Osteoblast (primary cell): ENCODE measurements at places on chromosomes 2 and 18.
A peak's percentile ranks its signal among the peaks of the same experiment; 100 is the strongest.

GRCh38 chr18:46892842-46893241 is 24.5 kb downstream of the PIAS2 start:
- DNase-seq: no peak

DNA sequence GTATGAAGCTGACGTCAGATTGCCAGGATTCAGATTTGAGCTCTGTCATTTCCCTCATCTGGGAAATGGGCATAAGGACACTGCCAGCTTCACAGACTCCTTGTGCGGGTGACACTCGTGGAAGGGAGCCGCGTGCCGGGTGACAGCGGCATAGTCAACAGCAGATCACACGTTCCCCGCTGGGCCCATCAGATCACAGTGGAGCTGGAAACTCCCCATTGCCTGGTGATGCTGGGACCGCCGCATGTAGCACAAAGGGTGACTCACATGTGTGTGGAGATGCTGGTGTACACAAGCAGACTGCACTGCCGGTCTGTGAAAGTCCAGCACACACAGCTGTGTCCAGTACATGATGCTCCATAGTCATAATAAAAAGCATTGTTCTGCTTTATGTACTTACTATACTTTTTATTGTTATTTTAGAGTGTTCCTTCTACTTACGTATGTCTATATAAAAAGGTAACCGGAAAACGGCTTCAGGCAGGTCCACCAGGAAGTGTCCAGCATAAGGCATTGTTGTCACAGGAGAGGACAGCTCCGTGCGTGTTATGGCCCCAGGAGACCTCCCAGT is 31.8 kb downstream of the SALL3 start:
- no peak for DNase-seq

DNA sequence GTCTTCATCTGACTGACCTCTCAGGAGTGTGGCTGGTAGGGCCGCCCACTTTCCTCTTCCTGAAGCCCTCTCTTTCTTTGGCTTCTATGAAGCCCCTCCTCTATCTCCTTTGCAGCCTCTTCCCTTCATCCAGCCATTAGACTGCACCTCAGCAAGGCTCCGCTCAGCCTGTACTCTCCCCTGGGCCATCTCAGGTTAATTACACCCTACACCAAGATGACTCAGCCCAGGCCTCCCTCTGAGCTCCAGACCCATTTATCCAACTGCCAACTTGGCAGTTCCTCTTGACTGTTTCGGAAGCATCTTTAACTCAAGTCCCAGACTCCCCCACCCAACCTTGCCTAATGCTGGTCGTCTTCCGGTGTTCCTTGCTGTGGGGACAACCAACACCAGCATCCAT is 5.8 kb upstream of the WNT6 start:
- DNase-seq: peak; percentile 86

- DNase-seq: no peak
Measured at GRCh38 chr18:21330122-21330701, 88.2 kb downstream of the GREB1L start.

DNA sequence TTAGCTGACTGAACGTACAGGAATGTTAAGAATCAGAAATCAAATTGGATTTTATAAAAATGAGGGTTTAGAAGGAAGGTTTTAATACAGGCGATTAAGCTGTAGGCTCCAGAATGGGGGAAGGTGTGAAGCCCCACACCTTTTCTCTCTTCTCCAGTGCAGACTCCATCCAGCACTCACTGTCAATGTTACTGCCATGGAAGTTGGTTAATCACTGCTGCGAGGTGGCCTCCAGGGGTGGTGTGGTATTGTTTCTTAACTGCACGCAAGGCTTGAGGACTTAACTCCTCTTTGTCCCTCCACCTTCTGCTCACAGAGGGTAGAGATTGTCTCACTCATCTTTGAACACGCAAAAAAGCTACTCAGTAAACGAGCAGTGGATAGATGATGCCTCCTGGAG is 26.9 kb upstream of the YWHAQ start:
- no peak for DNase-seq

GRCh38 chr2:147789720-147790119 is 55.1 kb upstream of the ACVR2A start:
- peak; percentile 34 for DNase-seq

GRCh38 chr2:112031473-112032223 is 23.4 kb upstream of the TMEM87B start:
- peak; percentile 4 for DNase-seq

- no peak for DNase-seq
Measured at GRCh38 chr2:204670756-204671155, 125.5 kb downstream of the PARD3B start.

DNA sequence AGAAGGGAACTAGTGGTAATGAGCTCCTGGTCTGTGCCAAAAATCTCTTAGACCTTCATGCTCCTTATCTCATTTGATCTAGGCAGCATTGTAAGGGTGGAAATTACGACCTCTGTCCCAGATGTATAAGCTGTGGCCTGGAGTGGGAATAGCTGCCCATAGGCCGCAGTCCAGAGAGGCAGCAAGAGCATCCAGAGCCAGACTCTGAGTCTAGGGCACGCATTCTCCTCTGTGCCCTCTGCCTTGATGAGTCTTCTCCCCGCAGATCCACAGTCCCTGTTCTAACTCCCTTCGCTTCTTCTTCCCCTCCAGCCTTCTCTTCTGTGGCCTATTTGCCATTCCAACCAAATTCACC is 304.6 kb downstream of the MYCN start:
- DNase-seq: no peak

GRCh38 chr2:8786463-8786862 is 51.0 kb downstream of the KIDINS220 start:
- no peak for DNase-seq

DNA sequence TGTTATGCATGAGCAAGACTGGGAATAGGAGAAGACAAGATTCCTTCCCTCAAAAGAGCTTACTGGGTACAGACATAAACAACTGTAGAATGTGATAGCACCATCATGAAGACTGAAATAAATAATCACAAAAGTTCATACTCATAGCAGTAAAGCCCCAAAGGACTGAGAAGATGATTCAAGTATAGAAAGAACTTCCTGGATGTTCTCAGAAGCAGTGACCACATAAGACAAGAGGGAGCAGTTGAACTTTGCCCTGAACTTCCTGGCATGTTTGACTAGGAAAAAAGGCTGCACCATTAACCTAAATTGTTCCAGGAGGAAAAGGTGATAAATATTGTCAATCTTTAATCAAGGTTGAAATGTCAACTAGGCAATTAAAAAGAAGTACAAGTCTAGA is 57.8 kb upstream of the CCDC141 start:
- DNase-seq: no peak

DNA sequence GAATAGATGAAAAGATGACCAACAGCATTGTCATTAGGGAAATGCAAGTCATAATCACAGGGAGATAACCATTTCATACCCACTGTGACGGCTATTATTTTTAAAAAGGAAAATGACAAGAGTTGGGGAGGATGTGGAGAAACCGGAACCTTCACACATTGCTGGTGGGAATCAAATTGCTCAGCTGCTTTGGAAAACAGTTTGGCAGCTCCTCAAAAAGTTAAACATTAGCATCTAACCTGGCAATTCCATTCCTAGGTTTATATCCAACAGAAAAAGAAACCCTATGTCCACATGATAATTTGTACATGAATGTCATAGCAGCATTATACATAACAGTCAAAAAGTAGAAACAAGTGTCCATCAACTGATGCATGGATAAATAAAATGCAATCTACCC is 58.2 kb downstream of the KCNG3 start:
- no peak for DNase-seq

DNA sequence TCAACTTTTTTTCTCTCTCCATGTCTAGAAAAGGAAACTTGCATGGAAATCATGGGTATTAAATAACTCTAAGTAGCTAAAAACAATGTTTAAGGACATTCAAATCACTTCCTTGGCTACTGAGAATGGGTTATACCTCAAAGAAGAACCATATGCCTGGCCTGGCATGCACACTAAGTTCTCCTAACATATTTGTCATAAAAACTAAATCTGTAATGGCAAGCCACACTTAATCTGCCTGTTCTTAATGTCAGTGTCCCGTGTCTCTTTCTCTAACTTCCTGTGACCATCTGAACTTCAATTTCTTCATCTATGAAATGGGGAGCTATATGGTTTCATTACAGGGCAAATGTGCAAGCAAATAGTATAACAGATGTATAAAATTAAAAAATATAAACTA is 11.1 kb downstream of the PDE1A start:
- no peak for DNase-seq

GRCh38 chr2:28343971-28344715 is 48.5 kb upstream of the FOSL2 start:
- peak; percentile 62 for DNase-seq

DNA sequence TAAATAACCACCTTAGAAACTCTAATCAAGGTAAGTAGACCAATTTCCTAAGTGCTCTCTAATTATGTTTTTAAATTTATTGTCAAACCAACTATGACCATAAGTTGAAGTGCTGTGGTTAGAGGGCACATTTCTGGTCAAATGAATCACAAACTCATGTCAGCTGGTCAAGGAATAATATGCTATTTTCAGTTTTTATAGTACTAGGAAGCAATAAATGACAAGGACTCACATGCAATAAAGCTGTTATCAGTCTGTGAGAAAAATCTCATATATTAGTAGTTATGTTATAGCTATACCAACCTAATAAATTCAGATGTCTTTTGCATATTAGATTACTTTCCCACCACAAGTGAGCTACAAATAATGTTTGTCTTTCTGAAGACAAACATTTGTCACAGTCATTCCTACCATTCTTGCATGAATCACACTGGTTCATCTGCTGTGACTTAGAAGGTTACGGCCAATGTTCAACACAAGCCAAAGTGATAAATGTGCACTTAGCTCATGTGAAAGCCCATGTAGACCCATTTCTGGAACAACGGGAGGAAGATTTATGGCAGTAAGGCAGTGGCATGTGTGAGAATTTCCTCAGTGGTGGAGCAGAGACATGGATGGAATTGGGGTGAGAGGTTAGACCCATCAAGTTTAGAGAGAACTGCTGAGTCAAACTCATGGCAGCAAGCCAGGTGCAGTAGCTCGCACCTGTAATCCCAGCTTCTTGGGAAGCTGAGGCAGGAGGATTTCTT is 27.4 kb upstream of the CCNYL1 start:
- peak; percentile 87 for DNase-seq

DNA sequence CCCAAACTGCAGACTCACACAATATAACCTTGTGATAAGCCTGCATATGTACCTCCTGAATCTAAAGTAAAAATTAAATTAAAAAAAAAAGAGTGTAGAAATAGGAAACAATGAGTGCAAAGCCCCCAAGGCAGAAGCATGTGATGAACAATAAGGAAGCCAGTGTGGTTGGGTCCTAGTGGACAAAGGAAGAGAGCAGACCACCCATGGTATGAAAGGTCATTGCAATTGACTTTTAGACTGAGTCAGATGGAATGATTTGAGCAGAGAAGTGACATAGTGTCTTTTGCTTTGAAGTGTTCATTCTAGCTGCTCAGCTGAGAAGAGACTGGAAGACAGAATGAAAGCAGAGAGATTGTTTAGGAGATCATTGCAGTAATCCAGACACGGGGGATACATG is 417.1 kb downstream of the RAD51AP2 start:
- no peak for DNase-seq

- DNase-seq: no peak
Measured at GRCh38 chr2:217329023-217329431, 469.2 kb upstream of the TNP1 start.

DNA sequence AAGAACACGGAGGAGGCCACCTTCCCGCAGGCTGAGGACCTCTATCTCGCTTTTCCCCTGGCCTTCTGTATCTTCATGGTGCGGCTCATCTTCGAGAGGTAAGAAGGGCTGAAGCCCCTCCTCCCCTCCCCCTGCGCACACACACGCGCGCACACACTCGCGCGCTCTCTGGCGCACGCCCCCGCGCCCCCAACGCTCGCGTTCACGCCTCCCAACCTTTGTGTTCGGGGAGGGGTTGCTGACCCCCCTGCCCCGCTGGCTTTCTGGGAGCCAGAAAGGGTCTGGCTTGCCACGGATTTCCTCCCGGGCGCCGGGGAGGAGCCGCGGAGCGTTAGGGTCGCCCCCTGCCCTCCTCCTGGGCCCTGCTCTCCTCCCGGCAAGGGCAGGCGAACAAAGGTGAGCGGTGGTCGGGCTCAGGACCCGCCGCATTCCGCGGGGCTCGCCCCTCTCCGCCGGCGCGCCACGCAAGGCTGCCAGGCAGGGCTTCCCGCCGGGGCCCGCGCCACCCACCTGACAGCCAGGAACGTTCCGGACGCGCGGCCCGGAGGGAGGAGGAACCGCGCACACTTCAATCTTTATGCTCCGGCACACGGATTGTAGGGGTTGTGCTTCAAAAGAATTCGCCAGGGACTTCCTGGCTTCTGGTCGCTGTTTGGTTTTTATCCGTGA is 583 bp downstream of the CERS6 start:
- peak; percentile 73 for DNase-seq
